Jurkat, Clone E6-1 (cell line): ENCODE measurements at places on chromosomes 7 and 10.

- no peak for DNase-seq
Observed at GRCh38 chr7:96033009-96033598, 260.8 kb downstream of the DYNC1I1 start.

- DNase-seq: no peak
Observed at GRCh38 chr10:35316218-35316967, 19.9 kb upstream of the CCNY start.

- no peak for DNase-seq
Observed at GRCh38 chr10:129021594-129022304, 445.3 kb upstream of the MGMT start.

DNA sequence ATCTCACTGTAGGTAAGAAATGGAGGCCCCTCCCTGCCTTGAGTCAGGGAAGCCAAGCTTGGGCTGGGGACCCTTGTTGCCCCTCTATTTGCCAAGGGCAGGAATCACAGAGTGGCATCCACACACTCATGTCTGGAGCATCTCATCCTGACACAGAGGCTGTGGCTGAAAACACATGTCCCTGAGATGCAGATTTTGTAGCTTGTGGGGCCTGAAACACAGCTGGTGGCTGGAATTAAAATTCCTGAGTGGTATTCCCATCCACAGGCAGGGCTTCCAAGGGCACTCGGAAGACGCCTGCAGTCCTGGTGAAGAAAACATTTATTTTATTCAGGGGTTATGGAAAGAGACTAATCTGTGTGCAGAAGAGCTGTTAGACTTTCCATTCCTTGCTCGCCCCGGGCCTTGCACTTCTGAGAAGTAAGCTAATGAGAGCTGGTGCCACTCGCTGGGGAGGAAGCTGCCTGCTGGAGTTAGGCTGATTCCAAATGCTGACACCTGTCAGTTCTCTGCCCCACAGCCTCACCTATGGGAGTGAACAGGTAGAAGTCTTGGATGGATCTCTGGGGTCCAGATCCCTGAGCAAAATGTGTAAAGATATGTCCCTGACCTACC lies 36.0 kb downstream of the C10orf120 start:
- DNase-seq: no peak

DNA sequence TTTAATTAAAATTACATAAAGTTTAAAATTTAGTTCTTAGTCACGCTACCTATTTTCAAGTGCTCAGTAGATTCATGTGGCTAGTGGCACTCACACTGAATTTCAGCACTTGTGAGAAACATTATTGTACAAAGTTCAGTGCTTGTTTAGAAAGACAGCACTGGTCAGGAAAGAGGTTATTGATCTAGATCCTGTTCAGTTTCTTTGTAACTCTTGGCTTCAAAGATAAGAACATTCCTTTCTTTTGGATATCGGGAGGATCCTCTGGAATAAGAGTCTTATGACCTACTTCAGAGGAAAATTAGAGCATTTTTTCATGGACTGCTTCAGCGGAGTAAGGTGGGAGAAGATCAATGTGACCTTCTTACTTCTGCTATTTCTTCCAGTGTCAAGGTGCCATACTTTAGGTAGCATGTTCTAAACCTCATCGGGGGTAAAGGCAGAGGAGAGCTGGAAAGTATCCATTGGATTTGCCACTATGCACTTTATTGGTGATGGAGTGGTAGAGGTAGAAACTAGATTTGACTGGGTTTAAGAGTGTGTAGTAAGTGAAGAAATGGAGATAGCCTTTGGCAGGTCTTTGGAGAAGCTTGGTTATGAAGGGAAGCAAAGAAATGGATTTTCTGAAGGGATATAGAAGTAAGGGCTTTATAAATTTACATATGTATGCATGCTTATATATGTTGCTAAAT lies 39.9 kb downstream of the PHYHIPL start:
- no peak for DNase-seq

- no peak for DNase-seq
Observed at GRCh38 chr7:8441106-8441965, 7.9 kb downstream of the NXPH1 start.

DNA sequence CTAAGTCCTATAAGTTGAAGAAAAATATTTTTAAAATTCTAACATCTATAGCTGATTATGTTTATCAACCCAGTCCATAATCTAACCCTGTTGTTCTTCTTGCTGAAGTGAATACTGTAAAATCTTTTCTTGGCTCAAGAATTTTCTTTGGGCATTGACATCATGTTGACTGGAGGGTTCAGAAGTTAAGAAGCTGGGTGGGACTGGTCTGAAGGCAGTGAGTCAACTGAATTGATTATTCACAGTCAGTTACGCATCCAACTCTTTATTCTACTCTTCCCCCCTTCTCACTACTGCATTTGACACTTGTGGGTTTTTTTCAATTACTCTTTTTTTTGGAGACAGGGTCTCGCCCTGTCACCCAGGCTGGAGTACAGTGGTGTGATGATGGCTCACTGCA lies 31.0 kb downstream of the DENND2A start:
- DNase-seq: no peak

DNA sequence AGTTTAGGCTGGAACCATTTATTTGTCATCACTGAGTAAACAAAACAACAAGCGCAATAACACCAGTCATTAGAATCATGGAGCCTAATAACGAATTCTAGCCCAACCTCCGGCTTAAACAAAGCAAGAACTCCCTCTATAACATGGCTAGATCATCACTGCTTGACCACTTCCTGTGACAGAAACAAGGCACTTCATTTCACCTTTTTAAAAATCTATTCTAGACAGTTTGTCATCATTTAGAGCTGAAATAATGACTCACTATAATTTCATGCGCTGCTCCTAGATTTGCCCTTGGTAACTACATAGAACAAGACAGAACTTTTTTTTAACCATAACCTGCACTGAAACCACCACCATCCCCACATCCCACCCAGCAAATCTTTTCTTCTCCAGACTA lies 81.3 kb downstream of the OSBPL3 start:
- DNase-seq: no peak

- no peak for DNase-seq
Observed at GRCh38 chr7:55504093-55504859, 68.0 kb downstream of the VOPP1 start.
